Renal cortical epithelial cell (primary cell): ENCODE measurements at places on chromosomes 6 and 20.

- peak; percentile 81 for DNase-seq
Observed at GRCh38 chr6:43838276-43839036, 68.4 kb downstream of the VEGFA start.

- no peak for DNase-seq
Observed at GRCh38 chr6:125807293-125807692, 16.5 kb downstream of the NCOA7 start.

- DNase-seq: no peak
Observed at GRCh38 chr20:48754292-48754691, 73.5 kb downstream of the PREX1 start.

- DNase-seq: no peak
Observed at GRCh38 chr6:100185615-100186014, 191.6 kb upstream of the MCHR2 start.

DNA sequence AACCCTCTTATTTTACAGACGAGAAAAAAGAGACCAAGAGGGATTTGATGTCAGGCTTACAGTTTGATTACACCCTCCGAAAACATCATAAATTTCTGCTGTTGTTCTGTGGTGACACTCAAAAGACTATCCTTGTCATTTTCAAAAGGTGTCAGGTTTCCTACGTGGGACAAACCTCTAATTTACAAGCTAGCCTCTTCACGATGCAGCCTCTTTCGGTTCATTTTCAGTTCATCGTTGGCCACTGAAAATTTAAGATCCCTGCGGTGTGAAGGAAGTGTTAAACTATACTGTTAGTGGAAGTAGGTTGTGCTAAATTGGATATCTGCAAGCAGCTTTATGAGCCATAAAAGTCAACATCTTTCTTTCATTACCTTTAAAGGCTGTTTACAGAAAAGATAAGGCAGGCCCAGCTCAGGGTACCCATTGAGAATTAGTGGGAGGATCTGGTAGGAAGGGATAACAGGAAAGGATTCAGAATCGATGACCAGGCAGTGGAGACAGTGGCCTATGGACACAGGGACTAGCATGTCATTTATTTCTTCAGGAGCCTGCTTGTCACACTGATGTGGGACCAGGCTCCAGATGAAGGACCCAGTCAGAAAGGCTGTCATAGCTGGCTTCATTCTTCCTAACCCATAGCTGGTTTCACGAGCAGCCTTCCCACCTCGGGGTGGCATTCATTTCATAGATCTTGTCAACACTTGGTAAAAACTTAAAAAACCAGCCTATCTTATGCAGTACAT, 329.1 kb upstream of the SOX4 start:
- no peak for DNase-seq

GRCh38 chr6:75460681-75461080, 32.9 kb downstream of the FILIP1 start:
- DNase-seq: peak; percentile 3

- DNase-seq: peak; percentile 22
Observed at GRCh38 chr20:9989066-9989724, 45.6 kb upstream of the ANKEF1 start.

GRCh38 chr20:48294942-48295341, 509.7 kb upstream of the SULF2 start:
- DNase-seq: no peak

GRCh38 chr20:6142348-6142993, 19.6 kb upstream of the FERMT1 start:
- DNase-seq: peak; percentile 52

DNA sequence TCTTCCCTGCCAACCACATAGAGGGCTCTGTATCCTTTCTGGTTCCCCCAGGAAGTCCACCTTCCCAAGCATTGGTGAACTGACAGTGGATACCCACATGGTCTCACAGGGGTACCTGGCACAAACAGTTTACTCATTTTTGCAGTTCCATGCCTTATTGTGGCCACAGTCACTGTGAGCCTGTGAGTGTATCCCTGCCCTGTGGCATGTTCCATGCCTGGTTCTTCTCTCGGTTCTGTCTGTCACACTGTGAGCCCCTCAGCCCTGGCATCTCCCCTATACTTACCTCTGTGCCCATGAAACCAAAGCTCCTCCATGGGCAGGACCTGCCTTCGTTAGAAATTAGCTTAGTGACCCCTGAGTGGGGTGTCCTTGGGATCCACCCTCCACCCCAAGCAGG, 107.8 kb downstream of the TOX2 start:
- DNase-seq: no peak

GRCh38 chr6:44655412-44656342, 268.2 kb downstream of the CDC5L start:
- DNase-seq: peak; percentile 75

GRCh38 chr6:46967826-46968349, 46.1 kb upstream of the ADGRF5 start:
- peak; percentile 46 for DNase-seq

- DNase-seq: no peak
Observed at GRCh38 chr6:25004357-25004756, 68.6 kb upstream of the RIPOR2 start.

DNA sequence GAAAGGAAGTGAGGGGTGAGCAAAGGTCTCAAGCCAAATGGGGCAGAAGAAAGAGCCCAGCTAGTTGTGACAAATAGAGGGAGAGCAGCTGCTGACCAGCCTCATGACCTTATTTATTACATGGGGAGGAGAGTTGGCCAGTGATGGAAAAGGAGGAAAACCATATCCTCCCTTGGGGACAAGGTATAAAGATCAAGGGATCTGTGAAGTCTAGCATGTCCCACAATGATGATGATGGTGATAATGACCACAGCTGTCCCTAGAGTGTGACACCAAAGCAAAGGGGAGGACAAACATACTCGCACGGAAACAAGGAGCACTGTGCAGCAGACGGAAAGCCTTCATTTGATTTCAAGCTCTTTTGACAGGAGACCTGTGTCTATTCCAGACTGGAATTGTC, 190.4 kb upstream of the MCHR2 start:
- no peak for DNase-seq

GRCh38 chr6:122696079-122696478, 83.4 kb upstream of the FABP7 start:
- peak; percentile 82 for DNase-seq

DNA sequence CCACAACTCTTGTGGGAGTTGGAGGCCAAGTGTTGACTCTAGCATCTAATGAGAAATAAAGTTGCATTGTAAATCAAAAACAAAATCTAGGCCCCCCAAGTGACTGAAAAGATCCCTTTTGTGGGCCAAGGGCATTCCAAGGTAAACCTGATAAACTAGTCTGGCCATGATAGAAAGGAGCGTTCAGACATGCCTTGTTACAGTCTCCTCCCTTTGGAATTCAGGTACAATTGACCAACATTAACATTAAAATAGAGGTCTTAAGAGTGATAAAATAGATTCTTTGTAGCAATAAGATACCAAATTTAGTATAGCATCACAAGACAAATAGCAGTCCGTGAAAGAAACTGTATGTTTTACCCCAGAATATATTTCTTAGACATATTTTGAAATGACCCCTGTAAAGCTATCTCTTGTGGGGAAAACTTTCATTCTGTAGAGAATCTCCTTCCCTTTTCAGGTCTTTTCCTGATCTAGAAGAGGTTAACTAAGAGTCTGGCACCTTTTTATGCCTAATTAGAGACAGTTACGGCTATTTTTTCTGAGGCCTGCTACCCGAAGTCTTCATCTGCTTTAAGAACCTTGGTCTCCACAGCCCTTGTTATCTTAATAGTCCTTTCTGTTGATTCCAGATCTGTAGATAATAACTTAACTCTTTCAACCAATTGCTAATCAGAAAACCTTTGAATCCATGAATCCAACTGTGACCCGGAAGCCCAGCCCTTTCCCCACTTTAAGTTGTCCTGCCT, 495.4 kb upstream of the MMS22L start:
- DNase-seq: no peak

DNA sequence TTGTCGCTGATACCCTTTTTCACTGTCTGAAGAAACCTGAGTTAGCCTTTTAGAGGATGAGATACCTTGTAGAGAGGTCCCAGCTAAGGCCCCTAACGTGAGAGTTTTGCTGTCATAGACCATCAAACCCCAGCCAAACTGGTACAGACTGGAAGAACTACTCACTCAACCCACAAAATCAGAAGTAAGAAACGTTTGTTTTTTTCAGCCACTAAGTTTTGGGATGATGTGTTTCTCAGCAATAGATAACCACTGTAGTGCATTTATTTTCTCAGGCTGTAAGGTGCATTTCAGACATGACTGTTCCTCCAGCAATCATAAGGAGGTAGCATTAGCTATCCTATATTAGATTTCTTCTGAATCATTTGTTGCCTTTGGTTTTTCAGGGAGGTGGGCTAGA, 407.3 kb upstream of the FLRT3 start:
- DNase-seq: no peak

- no peak for DNase-seq
Observed at GRCh38 chr20:19406381-19406780, 193.9 kb downstream of the SLC24A3 start.

- no peak for DNase-seq
Observed at GRCh38 chr6:139270249-139270648, 21.5 kb downstream of the TXLNB start.

DNA sequence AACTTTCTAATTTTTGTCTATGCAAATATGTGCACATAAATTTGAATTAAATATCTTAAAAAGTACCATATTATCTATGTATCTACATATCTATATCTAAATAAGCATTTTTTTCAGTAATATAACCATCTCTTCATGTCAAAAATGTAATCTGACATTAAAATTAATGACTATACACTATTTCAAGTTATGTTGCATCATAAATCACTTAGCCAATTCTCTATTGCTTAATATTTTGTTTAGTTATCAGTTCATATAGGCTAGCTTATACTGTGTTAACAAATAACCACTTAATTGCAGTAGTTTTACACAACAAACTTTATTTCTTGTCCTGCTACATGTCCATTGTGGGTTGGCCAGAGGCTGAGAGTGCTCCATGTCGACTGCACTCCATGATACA, 360.8 kb downstream of the EPM2A start:
- DNase-seq: no peak

DNA sequence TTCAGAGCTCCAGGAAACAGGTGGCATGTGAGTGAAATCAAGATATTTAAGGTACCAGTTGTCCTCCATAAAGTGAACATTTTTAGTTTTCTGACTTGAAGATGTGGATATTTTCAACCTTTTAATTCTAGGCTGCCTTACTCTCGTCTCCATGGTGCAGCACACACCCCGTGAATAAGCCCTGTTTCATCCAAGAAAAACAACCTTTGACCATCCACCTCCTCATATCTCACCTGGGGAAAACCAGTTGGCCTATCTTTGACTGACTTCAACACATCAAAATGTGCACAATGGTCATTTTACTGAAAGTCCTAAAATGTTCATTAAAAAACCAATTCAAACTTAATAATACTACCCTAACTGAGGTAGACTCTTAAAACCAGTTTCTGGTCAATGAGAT, 73.8 kb upstream of the CD2AP start:
- DNase-seq: no peak

DNA sequence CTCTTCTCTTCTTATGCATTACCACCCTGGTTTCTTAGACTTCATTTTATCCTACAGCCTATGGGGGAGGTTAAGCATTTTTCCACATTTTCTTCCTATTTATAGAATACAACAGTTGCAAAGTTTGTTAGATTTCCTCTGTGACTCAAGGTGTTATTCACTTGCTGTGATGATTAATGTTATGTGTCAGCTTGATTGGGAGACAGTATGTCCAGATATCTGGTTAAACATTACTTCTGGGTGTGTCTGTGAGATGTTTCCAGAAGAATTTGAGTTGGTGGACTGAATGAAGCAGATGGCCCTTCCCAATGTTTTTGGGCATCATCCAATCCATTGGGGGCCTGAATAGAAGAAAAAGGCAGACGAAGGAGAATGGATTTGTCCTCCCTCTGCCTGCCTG, 131.3 kb downstream of the C6orf118 start:
- peak; percentile 95 for DNase-seq

DNA sequence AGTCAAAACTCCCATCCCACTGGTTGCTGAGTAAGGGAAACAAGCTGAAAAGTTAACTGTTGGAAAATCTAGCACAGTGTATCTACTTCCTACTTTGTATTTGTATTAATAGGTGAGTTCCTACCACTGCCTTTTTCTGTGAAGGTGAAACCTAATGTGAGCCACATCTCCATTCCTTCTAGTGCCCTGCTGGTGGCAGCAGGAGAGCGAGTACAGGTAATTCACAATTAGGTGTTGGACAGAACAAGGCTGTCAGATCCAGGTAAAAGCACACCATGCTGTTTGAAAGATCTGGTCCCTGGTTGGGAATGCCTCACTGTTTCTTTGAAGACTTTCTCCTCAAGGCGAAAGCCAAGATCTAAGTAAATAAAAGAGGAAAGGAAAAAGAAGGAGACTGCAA, 528.4 kb downstream of the PKHD1 start:
- peak; percentile 16 for DNase-seq

GRCh38 chr6:1297746-1298145, 14.2 kb upstream of the FOXQ1 start:
- DNase-seq: peak; percentile 49

DNA sequence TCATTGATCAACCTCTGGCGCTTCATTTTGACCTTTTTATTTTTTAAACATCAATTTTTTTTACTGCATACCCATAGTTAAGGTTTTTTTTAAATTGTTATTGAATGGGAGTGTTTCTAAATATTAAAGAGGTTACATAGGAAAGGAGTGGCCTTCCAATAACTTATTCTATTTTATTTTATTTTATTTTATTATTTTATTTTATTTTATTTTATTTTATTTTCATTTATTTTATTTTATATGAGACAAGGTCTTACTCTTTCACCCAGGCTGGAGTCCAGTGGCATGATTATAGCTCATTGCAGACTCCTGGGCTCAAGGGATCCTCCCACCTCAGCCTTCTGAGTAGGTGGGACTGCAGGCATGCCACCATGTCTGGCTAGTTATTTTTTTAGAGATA, 30.2 kb downstream of the DOP1A start:
- DNase-seq: no peak

DNA sequence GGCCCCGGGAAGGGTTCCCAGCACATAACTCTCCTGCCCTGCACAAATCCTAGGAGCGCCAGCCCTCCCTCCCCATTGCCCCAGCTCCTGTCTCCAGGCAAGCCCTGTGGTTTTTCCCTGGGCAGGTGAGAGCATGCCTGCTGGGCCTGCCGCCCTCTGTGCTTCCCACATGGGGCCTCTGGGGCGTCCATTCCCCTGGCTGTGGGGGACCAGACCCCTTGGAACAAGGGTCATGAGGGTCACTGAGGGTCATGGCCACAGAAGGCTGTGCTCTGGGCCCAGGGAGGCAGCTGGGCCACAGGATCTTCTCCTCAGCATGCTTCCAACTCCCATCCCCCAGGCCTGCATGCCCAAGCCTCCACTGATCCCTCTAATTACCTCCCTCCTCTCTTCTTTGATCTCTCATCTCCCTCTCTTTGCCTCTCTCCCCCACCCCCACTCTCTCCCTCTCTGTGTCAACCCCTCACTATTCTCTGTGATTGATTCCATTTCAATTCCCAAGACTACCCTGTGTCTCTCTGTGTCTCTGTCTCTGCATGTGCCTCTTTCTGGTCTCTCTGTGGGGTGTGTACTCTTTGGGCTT, 6.1 kb downstream of the MDFI start:
- DNase-seq: no peak

- DNase-seq: no peak
Observed at GRCh38 chr6:731924-732323, 39.0 kb upstream of the EXOC2 start.
